ENCODE measurements at places on chromosomes 5 and 9.

GRCh38 chr5:15238006-15238405 lies 262.0 kb upstream of the FBXL7 start:
- DNase-seq: no peak

DNA sequence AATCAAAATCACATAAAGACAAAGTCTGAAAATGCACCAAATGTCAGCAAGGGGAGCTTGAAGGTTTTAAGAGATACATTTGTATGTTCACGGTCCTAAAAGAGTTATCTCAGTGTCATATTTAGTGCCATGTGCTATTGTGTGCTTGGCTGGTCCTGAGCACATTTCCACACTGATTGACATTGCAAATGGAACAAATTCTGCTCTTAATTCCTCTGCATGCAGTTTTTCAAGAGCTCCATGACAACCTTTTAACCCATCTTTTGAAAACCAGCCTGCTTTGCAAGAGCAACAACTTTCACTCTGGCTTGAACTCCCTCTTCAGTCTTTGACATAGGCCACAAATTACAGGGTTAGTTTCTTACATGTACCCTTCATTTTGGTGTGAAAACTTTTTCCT lies 175.4 kb upstream of the ACTBL2 start:
- no peak for DNase-seq

- peak; percentile 78 for DNase-seq
Observed at GRCh38 chr5:82396871-82397514, 118.8 kb upstream of the RPS23 start.

GRCh38 chr5:113166852-113167366 lies 190.3 kb downstream of the DCP2 start:
- DNase-seq: no peak

DNA sequence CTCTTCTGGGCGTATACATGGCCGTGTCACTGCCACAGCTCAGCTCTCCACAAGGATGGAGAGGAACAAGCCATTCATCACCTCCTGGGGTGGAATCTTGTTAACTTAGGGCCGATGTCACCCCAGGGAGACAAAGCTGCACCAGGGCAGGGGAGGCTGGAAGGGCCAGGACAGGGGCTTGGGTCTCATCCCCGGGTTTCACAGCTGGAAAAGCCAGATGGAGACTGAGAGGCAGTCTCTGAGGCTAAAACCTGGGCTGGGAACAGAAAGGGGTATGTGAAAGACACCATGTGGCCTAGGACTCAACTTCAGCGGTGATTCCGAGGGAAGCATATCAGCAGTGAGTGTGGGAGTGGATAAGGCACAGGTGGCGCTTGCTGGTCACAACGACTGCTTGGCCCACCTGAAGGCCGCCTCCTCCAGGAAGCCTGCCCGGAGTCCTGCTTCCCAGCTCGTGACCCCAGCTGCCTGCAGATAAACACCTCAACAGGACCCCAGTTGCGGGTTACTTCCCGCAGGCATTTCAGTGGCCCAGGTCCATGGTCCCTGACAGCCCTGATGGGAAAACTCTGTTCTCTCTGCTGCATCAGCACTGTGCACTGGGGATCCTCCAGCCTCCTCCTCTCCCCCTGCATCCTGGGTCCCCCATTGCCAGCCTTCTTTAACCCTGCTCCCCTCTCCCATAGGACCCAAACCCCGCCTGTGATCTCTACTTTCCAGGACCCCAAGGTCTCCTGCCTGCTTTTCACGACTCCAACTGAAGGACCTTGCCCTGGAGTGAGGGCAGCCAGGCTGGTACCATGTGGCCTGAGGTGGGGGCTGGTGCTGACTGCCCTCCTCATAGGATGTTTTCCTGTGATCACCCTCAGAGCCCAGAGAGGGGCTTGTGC lies 51.7 kb upstream of the FCN1 start:
- DNase-seq: no peak

DNA sequence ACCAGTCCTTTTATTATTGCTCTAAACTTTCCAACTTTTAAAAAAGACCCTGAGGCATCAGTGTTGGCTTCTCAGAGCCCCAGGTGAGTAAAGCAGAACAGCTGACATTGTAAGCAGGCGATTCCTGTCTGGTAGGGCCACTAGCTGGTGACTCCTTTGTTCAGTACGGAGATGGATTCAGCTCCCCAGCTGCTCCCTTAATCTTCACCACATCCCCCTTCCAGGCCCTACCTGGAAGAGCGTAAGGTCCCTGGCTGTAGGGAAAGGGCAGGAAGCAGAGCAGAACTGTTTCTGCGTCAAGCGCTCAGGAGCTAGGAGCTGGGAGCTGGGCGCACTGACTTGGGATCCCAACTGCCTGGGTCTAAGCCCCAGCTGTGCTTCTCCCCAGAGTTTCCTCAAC lies 203.7 kb upstream of the TAS2R1 start:
- no peak for DNase-seq

Data from NCI-H774 (cell line).